ENCODE measurements at places on chromosomes 1 and 21.

DNA sequence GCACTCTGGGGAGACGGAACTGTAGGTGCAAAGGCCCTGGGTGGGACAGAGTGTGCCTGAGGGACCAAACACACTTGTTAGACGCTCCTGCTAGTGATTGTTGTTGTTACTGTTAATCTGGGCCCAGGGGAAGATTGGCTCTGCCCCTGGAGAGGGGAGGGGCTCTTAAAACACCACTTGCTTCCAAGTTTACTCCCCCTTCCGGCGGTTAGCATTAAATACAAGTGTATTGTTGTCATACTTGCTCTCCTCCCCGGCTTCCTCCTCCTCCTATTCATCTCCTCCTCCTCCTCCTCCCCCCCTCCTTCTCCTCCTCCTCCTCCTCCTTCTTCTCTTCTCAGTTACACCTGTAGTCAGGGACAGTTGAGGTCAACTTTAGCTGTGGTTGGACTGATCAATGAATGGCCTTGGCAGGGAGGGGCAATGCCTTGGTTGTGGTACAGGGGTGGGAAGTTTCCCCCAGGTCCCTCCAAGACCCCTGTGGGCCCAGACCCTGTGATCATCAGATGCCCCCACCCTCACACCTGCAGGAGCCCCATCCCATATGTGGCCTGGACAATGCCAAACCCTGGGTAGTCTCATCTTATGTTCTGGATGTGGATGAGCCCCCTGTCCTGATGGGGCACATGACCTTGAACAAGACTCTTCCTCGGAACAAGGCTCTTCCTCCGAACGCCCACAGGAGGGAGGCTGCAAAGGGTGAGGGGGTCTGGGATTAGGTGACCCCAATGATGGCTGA is 217.3 kb downstream of the PTPRU start:
- DNase-seq: no peak

- no peak for DNase-seq
These were observed 20.1 kb upstream of the NKAIN1 start for GRCh38 chr1:31259746-31260145.

DNA sequence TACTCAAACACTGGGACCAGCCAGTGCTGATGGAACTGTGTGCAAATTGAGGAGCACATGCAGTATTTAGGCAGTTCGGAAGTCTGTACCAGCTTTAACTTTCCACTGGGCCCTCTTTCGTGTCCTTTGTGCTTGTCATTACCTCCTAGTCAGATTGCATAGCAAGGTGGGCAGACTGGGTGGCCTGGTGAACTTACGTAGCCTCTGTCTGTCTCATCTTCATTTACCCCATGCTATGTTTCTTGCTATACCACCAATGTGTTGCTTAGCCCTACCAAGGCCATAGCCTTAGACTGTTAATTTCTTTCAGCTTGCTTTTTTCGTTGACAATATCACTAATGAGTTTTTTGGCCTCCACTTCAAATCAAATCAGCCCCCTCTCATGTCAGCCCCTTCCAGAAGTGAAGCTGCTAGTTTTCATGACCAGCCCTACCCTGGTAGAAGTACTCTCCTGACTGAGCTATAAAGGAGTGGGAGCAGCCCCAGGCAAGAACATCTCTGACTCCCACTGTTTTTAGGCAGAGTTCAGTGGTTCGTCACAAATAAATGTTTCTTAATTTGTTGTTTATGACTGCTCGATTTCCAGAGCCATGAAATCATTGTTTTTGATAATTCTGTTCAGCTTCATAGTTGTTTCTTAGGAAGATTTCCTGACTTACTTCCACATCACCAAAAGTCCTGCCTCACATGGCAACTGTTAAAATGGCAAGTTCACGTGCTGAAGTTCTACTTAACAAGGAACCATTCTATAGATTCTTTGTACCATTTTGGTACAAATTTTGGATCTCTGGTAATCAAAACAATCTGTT is 19.3 kb downstream of the PRKACB start:
- no peak for DNase-seq

GRCh38 chr1:67285780-67286488 is 21.7 kb upstream of the IL12RB2 start:
- no peak for DNase-seq

DNA sequence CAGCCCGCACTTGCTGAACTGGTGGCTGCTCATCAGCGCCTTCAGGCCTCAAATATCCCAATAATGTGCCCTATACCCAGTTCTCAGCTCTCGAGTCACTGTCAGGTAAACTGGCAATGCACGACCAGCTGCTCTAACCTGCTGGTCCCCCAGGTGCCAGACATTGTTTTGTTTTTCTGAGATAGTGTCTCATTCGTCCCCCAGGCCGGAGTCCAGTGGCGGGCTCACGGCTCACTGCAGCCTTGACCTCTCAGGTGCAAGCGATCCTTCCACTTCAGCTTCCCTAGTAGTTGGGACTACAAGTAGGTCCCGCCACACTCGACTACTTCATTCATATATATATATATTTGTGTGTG is 1.0 kb upstream of the NADK start:
- no peak for DNase-seq

DNA sequence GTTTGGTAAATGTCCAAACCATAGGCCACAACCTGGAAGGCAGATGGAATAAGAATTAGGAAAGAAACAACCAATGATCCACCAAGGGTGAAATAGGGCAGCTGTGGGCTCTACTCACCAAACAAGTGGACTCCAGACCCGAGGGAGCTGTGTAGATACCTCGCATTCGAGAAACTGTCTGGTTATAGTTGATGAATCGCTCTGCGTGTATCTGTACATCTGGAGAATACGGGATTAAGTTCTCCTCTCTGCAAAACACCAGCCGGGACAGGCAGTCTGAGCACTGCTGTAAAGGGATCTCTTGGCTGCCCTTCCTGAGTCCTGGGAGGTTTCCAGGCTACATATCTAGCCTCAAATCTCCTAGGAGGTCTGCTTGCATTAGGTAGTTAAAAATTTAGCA is 9.4 kb upstream of the UBR4 start:
- DNase-seq: no peak

DNA sequence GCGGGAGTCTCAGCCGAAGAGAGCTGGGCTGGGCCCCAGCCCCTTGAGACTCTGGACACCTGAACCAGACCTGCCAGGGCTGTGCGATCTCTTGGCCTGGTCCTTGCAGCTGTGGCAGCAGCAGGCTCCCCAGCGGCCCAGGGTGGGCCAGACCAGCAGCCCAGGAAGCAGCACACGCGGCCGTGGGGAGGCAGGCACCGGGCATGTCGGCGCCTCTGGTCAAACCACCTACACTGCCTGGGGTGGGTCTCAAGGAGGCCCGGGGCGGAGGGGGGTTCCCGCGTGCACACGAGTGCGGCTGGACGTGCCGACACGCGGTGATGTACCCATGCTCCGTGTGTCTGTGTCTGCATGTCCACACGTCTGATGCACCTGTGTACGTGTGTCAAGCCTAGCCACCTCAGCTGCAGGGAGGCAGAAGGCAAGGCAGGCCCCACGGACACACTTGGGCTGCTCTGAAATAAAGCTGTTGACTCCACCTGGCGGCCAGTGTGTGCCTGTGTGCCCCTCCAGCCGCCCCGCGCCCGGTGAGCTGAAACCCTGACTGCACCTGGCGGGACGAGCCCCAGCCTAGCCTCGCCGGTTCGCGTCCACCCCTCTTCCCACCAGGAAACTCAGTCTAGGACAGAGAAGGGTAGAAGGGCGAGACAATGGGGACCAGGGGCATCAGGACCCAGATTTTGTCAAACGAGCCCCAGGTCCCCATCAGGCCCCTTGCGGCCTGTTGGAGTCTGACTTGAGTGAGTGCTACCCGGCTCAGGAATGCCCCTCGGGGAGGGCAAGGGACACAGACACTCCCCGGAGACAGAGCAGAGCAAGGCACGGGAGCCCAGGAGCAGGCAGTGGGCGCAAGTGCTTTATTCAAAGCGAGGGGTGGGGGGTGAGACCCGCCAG is 11.6 kb downstream of the SCNN1D start:
- peak; percentile 43 for DNase-seq

DNA sequence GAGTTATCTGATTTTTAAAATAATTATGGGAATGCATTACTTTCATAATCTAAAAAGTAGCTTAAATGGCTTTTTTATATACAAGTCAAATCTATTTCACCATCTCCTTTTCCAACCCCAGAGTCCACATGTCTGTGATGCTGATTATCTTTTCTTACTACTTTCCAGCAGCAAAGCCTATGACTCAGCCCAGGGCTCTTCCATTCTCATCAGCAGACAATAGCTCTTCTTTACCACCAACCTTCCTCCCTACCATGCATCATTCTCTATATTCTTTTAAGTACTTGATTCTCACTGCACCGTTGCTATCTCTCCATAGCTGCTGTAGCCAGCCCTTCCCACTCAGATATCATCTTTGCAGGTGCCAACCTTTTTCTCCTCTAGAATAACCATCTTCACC is 61.3 kb downstream of the OVGP1 start:
- no peak for DNase-seq

- DNase-seq: no peak
These were observed 1.3 kb downstream of the GORAB start for GRCh38 chr1:170533298-170533697.

DNA sequence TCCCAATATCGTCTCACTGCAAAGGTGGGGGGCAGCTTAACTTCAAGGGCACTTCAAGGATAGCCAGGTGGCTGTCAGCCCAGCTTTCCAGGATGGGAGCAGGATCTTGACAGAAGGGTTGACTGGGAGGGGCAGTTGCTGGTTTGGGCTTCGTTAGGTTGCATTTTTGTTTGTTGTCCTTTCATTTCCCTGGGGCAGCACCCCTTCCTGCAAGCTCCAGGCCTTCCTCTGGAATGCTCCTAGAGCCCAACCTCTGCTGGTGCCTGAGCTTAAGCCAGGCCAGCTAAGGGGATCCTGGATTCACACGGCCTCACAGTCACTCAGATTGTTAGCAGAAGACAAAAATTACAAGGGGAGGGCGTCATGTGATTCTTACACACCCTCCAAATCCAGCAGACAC is 4.1 kb upstream of the OLIG2 start:
- no peak for DNase-seq

DNA sequence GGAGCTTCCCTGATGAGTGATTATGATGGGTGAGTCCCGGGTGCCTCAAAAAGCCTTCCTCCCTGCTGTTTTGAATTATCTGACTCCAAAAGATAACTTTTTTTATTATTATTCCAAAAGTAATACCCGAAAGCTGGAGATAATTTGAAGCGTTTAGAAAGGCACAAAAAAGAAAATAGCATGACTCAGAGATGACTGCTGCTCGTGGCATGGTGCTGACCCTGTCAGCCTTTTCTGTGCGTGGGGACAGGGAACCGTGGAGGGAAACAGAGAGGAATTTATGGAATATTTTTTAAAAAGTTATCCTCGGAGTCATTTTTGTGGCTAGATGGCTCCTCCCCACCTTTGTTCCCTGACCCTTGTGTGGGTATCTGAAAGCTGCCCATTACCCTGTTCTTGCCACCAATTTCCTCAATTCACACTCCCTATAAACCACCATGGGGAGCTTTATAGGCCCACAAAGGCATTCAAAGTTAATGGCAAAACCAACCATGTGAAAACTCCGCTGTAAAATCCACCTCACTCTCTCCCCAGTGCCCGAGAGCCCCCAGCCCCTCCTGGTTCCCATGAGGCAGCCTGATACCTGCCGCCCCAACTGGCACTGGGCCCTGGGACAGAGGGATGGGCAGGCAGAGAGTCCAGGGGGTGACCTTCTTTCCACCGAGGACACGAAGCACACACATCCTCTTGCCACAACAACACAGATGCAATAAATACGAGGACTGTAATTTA is 37.5 kb downstream of the IGSF21 start:
- DNase-seq: no peak

DNA sequence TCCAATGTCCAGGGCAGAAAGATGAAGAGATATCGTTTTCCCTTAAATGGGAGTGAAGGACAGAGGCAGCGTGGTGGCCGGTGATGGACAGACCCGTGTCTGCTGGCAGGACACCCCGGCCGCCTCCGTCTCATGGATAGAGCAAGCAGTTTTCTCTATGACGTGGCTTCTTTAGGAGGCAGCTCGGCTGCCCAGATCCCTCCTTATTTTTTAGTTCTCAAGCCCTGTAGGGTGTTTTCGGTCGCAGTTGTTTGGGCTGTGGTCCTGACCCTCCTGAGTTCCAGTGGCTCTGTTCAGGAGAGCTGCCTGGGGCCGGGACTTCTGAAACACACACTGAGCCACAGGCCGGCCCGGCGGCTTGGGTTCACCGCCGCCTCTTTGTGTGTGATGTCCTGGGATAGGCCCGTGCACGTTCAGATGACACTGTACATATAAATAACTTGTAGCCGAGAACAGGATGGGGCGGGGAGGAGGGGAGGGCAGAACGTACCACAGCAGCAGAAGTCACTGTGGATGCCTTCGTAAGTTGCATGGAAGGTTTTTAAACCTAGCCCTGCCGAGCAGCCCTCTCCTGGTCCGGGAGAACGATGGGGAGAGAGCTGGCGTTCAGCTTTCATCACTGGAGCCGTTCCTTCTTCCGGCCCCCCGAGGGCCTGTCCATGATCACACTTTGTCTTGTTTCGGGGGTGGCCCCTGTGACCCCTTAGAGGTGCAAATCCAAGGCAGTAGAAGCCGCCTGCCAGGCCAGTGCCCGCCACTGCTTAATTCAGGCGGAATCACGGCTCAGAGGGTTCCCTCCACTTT is 65.2 kb downstream of the SIK1 start:
- no peak for DNase-seq

DNA sequence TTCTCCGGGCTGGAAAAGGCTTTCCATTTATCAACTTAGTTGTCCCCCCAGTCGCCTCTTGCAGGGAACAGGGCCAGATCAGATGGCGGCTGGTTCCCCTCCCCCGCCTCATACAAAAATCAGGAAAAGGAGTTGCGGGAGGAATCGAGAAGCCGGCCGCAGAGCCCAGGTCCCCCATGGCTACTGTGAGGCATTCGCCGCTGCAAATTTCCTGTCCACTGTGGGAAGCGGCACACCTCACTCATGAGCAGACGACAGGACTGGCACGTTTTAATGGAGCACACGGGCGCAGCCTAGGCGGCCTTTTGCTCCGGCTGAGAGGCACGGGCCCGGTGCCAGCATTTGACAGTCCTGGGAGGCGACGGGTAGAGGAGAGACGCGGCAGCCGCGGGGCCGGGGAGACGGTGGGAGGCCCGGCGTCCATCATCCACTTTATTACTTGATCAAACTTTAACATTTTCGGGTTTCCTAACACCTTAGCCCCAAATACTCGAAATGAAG is 1.1 kb downstream of the GNG4 start:
- no peak for DNase-seq

DNA sequence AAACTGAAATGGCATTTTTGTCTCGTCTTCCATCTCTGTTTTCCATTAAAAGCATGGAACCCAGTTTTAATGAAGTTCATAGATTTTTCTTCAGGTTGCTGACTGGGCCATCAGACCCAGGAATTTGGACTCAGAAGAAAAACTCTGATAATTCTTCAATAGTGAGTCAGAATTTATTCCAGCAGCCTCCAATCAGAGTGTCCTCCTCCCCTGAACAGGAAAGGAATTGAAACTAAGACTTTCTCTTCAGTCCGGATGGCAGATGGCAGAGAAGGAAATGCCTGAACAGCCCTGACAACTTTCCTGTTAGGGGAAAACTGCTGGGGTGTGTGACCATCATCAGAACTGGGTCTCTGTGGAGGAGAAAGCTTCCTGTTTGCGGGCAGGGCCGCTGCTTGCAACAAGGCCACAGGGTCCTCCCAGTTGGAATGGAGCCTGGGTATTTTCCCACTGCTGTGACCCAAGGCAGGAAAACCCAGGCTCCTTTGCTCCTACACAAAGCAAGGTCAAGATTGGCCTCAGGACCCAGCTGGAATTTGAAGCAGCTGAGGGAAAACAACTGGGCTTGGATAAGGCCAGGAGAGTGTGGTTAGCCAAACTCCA is 20.7 kb downstream of the CD34 start:
- DNase-seq: no peak

- no peak for DNase-seq
These were observed 94.8 kb upstream of the SGIP1 start for GRCh38 chr1:66439031-66439740.
